ENCODE measurements at places on chromosomes 5 and 9.

- DNase-seq = no peak
Observed at GRCh38 chr9:73162987-73163768, 11.5 kb downstream of the ANXA1 start.

DNA sequence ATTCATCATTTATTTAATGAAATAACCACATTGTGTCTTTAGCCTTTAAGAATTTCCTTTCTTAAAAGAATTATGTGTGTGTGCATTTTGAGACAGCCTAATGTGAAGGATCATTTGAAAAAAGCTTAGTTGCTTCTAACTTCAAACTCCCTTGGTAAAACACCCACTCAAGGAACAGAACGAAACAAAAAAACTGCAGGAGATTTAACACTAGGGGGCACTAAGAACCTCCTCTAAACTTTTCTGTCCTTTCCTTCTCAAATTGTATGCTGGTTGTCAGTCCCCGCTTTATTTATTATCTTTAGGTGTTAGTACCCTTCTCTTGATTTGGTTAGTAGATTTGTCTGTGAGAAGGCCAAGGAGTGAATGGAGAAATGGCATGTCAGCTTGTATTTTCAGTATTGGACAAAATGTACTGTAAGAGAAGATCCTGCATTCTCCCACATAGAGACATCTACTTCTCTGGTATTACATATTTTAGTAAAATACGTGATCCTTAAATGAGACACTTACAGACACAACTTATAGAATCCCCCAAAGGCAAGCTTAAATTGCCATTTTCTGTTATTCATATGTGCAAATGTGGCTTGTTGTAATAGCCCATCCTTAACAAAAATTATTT, 229.7 kb downstream of the MRPS30 start:
- peak; percentile 48 for DNase-seq

GRCh38 chr5:148949841-148950470, 112.9 kb downstream of the SH3TC2 start:
- DNase-seq = no peak

DNA sequence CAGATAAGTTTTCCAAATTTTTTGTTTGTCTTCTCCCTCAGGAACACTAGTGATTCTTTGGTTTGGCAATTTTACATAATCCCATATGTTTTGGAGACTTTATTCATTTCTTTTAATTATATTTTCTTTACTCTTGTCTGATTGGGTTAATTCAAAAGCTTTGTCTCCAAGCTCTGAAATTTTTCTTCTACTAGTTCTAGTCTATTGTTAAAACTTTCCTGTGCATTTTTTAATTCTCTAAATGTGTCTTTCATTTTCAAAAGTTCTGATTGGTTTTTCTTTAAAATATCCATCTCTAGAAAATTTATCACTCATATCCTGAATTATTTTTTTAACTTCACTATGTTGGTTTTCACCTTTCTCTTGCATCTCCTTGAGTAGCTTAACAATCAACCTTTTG, 92.2 kb downstream of the INVS start:
- no peak for DNase-seq

GRCh38 chr9:38018958-38019602, 49.9 kb downstream of the SHB start:
- peak; percentile 83 for DNase-seq

DNA sequence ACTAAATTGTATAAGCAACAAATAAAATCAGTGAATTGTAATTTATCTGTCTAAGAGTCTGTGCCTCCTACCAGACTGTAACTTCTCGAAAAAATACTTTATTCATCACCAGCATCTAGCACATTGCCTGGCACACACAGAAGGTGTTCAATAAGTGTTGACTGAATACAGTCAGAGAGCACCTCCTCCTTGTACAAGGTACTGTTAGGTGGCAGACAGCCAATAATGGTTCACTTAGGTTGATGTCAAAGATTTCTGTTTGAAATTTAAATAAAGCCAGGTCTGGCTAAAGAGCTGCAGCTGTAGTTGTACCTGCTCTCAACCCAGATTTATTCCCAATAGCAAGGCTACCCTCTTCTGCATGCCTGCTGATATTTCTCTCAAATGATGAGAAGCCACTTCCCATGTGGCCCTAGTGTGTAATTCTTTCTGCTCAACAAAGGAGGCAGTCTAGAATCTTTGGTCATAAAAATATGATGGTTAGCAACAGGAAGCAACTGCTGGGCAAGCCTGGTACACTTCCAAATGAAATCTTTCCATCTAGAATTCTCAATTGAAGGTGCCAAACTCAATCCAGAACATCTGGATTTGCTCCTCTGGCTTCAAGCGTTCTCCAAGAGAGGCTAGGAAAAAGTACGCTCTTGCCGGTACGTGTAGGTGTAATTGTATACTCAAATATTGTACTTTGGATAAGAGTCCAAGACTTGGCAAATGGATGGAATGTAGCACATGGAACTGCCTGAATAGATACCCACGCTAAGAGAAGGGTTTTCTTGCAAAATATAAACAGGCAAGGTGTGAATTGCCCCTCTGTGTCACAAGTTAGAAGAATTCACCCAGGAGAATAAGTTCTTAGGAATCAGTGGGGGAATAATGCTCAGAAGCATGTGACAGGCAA, 95.6 kb downstream of the NR6A1 start:
- no peak for DNase-seq

- peak; percentile 60 for DNase-seq
Observed at GRCh38 chr5:95901676-95902627, 59.7 kb downstream of the ELL2 start.

DNA sequence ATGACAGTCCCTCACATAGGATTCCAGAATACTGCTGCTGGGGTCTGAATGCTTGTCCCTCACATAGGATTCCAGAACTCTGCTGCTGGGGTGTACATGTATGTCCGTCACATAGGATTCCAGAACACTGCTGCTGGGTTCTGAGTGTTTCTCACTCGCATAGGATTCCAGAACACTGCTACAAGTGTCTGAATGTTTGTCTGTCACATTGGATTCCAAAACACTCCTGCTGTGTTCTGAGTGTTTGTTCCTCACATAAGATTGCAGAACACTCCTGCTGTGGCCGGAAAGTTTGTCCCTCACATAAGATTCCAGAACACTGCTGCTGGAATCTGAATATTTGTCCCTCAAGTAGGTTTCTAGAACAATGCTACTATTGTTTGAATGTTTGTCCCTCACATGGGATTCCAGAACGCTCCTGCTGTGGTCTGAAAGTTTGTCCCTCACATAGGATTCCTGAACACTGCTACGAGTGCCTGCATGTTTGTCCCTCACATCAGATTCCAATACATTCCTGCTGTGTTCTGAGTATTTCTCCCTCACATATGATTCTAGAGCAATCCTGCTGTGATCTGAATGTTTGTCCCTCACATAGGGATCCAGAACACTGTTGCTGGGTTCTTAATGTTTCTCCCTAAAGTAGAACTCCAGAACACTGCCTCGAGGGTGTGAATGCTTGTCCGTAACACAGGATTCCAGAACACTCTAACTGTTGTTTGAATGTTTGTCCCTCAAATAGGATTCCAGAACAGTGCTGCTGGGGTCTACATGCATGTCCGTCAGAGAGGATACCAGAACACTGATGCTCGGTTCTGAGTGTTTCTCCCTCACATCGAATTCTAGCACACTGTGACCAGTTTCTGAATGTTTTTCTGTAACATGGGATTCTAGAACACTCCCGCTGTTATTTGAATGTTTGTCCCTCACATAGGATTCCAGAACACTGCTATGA, 200.4 kb downstream of the FOXD4L6 start:
- DNase-seq = no peak
